D341Med (cell line): ENCODE measurements at places on chromosomes 3 and 15.

DNA sequence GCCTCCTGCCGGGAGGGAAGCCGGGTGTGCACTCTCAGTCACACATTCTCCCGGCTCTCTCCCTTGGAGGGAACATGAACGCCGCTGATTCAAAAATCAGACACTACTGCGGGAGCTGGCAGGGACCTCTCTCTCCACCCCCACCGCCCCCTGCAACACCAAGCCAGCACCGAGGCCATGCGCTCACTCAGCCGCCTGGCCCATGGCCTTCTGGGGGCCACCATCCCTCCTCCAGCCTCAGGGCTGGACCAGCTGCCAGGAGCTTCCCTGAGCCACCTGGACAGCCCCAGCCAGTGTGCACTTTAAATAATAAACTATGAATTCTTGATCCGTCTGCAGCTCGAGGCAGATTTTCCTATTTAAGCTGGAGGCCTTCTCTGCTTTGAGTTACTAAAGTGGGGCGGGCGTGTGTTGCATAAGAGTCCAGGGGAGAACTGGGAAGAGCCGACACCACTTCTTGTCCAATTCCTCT lies 30.6 kb downstream of the ADAMTS17 start:
- DNase-seq, result no peak

- DNase-seq, result no peak
Measured at GRCh38 chr3:58359621-58360020, 26.9 kb downstream of the PXK start.

DNA sequence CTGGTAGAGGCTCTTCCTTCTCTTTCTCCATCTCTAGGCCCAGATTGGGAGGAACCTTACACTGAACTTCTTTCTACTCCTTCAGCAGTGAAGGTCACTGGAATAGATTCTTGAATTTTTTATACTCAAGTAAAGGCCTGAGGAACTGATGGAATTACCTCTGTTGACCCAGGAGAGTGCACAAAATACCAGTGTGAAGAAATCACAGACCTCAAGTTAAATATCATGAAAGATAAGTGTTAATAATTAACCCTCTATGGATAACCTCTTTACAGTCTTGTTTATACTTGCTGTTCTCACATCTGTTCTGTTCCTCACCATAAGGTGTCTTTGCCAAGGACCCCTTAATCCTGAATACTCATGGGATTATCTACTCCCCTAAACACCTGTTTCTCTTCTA lies 244.4 kb upstream of the STAC start:
- DNase-seq, result no peak

DNA sequence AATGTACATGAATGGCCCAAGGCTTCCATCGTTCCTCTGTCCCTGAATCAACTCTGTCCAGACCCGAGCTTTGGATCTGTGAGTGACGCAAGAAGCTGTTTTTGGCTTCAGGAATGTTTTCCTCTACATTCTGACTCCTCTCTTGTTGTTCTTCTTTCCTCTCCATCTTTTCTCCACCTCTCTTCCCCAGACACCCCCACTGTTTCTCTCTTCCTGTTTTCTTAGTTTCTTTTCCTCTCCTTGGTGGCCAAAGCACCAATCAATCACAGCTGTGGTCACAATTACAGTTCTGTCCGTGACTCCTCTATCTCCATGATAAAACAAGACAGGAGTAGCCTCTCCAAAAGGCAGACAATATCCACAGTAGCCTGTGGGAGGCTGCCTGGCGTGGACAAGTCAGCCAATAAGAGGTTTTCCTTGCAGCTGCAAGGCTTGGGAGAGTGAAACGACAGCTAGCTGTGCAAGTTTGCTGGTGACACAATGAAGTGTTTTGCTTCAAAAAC lies 4.9 kb upstream of the TMEM212 start:
- DNase-seq, result no peak

- no peak for DNase-seq
Measured at GRCh38 chr15:27134481-27134880, 163.5 kb downstream of the GABRG3 start.

DNA sequence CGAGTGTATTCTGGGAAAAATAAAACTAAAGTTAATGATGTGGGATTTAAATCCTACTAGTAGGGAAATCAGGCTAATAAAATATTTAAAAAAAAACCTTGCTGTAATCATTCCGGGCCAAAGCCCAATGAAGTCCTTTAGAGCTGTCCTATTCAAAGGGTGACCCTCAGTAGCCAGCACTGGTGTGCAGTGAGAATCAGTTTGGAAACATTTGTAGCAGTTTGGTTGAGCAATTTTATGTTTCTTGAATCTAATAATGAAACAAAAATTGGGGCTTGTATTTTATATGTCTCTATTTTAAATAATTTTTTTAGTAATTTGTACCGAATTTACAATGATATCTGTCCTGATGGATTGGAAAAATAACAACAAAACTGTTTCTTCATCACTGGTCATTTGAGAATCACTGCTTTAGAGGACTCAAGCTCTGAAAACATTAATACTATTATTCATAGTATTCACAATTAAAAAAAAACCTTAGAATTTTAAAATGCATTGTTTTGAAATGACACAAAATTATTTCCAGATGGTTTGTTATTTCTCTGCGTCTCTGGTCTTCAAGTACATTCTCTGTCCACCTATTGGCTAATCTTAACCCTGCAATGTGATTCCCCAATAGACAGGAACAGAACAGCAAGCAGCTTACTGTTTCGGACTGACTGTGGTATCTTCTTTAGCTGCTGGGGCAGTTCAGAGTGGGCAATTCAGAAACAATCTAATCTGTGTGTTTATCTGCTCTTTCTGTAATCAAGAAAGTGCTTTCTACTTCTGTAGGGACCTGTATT lies 71.2 kb downstream of the OTOL1 start:
- DNase-seq, result no peak

- DNase-seq, result no peak
Measured at GRCh38 chr3:120438665-120439370, 12.0 kb downstream of the FSTL1 start.

DNA sequence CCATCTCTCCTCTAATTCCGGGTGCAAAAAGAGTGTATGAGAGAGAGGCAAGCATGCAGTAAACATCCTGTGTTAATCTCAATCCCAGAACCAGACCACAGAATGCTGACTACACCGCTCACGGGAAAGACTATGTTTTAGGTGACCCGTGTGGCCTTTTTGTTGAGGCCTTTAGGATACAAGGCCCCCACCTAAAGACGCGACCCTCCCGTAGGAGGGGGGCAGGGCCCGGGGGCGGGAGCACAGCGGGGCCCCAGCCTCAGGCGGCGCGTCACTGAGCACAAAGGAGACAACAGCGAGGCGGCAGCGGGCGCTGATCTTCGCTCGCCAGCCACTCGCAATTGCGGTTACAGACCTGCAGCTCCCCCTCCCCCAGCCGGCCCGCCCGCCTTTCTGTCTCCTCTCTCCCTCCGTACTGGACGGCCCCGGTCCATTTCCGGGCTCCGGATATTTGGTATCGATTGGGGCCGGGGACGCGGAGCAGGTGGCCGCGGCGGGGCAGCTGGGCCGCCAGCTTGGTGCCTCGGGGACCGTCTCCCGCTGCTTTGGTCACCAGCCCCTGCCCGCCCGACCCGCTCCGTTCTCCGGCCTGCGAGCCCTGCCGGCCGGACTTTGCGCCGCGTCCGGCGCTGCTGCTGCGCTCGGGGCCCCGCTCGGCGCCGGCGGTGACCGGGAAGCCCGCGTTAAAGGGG lies at the start of gene CCDC50:
Gene CCDC50 (plus strand): TSS at position 433 of the 692 bp plus-strand sequence. CDS start 281 bp downstream, outside the sequence.
- DNase-seq, result peak; percentile 88

- no peak for DNase-seq
Measured at GRCh38 chr15:88395241-88395640, 71.9 kb downstream of the MRPL46 start.

GRCh38 chr15:87648278-87648677 lies 608.3 kb downstream of the NTRK3 start:
- DNase-seq, result no peak

DNA sequence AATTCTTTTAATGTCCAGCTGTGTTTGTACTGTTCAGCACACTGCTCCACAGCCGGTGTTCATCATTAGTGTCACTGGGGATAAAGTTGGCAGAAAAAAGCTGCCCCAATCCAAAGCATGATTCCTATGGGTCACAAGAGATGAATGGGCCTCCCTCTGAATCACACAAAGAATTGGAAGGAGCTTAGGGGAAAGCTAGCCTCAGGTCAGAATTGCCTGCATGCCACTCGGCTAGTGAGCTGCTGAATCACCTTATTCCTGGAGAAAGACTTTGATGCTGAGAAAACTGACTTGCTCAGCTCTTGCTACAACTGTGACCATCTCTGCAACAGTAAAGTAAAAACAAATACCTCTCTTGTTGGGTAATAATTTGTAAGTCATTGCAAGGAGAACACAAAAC lies 3.5 kb downstream of the CCK start:
- no peak for DNase-seq

DNA sequence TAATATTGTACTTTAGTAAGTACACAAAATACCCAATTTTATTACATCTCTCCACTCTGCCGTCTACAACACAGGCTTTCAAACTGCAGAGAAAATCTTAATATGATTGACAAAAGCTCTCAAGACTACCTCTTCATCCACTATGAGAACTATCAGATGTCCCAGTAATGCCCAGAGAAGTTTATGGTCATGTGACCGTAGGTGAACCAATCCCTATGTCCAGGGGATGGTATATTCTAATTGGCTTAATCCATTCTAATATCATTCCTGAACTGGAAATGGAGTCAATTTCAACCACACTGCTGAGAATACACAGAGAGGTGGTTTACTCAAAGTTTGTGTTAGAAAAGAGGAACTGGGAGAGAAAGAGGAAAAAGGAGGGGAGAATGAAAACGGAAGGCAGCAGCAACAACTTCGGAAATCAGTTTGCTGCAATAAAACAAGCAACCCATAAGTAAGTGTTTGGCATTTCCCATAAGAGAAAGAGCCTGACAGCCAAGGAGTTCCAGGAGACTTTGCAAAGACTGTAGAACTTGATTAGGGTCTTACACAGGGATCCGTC lies 7.3 kb downstream of the SST start:
- no peak for DNase-seq

DNA sequence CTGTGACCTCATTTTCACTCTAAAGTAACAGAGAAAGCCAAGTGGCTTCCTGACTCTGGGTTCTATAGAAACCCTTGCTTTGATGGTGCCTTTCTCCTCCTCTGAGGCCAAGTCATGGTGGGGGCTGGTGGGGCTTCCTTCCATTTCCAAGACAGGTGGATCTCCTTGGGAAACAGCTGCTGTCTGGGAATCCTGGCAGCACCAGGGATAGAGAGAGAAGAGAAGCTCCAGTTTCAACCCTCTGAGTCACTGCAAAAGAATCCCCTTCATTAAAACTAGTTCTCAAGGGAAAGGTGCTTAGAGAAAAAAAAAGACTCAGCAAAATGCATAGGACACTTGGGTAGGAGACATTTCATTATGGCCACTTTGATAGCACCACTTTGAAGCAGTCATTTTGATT lies 614.4 kb downstream of the FHIT start:
- DNase-seq, result peak; percentile 29

- DNase-seq, result no peak
Measured at GRCh38 chr3:125200731-125201139, 11.8 kb downstream of the SLC12A8 start.

DNA sequence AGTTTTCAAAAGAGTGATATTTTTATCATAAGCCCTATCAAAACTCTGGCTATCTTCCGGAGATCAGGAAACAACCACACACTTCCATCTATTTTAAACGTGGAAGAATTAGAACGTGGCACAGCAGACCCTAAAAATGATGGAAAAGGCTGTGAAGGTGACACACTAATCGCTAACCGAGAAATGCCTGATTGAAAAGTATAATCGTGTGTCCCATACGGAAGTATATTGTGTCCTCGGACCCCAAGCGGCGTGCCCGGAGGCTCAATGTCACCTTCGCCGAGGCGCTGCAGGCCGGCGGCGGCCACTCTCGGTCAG lies 642 bp downstream of the COX5A start:
- DNase-seq, result no peak

GRCh38 chr15:48177766-48178647 lies at the start of gene MYEF2:
TSS of gene MYEF2 (minus strand) at chr15:48178295. CDS start at chr15:48178237, 58 bp downstream.
- peak; percentile 89 for DNase-seq

DNA sequence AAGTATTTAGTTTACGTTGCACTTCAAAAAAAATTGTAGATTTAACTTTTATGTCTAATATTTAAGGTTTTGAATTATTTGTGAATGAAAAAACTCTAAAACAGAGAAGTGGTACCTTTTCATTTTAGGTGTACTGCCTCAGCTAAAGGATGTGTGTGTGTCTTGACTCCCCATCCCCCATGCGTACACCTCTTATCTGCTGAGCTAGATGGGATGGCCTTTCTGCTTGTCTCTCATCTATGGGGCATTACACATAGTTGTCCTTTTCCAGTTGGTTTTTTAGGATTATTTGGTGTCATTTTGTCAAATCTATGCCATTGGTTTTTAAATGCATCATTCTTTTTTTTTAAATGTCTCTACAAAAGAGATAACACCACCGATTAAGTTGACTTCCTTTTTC lies 110.9 kb downstream of the FNDC3B start:
- no peak for DNase-seq

- DNase-seq, result no peak
Measured at GRCh38 chr15:35998663-35999602, 453.0 kb upstream of the DPH6 start.

DNA sequence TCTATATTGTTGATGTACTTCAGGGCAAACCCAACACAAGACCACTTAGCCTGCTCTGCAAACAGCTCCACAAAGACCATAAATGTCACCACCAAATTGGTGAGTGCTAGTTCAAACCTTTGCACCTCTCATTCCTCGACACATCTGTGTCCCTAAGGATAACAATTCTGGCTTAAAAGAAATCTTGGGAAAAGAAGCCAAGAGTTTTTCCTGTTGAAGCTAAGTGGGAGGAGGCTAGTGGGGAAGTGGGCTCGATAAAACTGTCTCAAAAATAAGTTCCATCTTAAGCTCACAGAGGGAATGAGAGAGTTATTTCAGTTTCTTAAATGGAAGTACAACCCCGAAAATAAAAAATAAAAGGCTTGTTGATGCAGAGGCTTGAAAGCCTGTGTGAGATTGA lies 40.4 kb upstream of the PRICKLE2 start:
- DNase-seq, result no peak

- no peak for DNase-seq
Measured at GRCh38 chr3:50617911-50618481, 1.0 kb downstream of the MAPKAPK3 start.

DNA sequence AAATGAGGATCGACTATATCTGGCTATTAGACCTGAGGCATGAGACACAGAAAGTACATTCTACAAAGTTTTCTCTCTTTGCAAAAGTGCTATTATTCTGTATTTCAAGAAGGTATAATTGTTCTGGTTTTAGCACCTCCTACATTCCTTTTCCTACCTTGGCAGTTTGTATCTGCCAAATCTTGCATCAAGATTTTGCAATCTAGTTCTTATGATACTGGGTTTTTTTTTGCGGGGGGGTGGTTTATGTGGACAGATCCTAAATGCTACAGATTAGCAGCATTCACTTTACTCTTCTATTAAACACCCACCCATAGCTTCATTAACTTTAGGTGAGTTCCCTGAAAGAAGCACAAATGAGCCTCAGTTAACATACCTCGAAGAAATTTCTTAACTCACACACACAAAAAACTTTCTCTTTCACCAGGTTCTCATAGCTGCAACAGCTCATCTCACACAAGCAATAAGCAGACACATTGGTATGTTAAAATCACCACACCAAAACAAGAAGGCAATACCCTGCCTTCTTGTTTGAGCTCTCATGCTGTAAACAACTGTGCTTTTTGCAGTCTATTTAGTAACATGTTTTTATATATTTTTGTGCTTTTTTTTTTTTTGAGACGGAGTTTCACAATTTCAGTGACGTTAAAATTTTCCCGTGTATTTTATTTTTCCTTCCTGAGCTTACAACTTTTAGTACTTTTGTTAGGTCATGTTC lies 73.0 kb upstream of the VGLL4 start:
- DNase-seq, result no peak

GRCh38 chr3:167487556-167487955 lies 13.7 kb upstream of the SERPINI2 start:
- no peak for DNase-seq
